ENCODE measurements at places on chromosomes 3 and 15. TPM values are rescaled to one million over a fixed set of nuclear protein-coding genes. Genes with fewer than 3 reads are reported as not detected.

The PPP1R14D gene
- not detected for total RNA-seq

The AADAC gene
- total RNA-seq, result not detected

The EPHA3 gene
- 22.1 TPM for total RNA-seq

The SGO1 gene
- 33.3 TPM for total RNA-seq

The AMT gene
- total RNA-seq, result 14.0 TPM

DNA sequence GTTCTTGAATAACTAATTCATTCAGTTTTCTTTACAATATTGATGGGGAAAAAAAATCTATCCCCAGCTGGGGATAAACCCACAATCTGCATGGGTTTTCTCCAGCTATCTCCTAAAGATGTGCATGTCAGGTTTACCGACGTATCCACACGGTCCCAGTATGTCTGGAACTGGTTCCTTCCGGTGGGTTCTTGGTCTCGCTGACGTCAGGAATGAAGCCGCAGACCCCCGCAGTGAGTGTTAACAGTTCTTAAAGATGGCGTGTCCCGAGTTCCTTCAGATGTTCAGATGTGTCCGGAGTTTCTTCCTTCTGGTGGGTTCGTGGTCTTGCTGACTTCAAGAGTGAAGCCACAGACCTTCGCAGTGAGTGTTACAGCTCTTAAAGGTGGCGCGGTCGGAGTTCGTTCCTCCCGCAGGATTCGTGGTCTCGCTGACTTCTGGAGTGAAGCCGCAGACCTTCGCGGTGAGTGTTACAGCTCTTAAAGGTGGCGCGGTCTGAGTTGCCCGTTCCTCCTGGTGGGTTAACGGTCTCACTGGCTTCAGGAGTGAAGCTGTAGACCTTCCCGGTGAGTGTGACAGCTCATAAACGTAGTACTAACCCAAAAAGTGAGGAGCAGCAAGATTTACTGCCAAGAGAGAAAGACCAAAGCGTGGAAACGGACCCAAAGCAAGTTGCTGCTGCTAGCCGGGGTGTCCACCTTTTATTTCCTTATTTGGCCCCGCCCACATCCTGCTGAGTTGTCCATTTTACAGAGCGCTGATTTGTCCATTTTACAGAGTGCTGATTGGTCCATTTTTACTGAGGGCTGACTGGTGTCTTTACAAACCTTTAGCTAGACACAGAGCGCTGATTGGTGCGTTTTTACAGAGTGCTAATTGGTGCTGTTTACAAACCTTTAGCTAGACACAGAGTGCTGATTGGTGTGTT lies 195.1 kb upstream of the NR2F2 start:
- no peak for DNase-seq

DNA sequence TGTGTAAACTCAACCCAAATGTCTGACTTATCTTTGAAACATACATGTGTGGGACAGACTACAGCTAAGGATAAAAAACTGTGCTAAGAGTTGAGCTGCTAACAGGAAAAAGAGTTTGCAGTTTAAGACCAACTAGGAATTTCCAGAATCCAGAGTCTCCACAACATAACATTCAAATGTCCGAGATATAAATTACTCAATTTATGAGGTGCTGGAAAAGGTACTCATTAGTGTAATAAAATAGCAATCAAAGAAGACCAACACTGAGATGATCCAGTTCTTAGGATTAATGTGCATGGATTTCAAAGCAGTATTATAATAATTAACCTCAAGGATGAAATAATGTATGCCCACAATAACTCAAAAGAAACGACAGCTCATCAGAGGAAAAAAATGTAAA lies 426.5 kb upstream of the KCNMB2 start:
- no peak for DNase-seq
